Renal pelvis (tissue), 12 donors: ENCODE measurements at places on chromosomes 11 and 22.

DNA sequence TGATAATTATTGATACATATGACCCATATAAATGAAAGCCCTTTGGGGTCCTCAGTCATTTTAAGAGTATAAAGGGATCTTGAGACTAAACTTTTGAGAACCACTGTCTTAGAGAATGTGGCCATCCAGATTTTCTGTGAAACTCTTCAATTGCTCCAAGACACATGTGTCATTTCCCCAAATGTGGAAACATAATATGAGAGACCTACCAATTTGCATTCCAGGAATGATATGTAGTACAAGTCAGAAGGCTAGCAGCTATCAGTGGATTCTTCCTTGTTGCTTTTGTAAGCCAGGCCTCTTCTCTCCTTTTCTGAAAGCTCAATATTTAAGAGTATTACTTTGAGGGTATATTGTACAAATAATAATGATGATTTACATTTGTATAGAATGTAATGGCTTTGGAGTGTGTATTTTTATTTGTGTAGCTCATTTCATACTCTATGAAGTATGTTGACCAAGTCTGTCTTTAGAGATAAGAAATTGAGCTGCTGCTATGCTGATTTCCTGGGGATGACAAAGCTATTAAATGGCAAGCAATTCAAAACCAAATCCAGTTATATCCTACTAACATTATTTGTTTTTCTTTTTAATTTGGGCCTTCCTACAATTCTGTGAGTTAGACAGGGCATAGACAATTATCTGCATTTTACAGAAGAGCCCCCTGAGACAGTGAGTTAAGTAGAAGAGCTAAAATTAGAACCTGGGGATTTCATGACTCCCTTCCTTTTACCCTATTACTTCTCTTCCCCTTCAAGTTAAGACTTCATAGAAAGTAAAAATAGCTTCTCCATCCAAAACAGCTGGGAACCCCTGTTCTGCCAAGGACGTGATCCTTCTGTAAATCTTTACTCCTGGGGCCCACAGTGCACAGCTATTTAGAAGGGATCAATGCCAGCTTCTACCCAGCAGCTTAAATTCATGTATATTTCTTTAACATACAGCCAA lies 131.9 kb downstream of the WNT11 start:
- DNase-seq = no peak

- DNase-seq = no peak
These were observed 74.2 kb downstream of the MYO7A start for GRCh38 chr11:77201991-77202841.

DNA sequence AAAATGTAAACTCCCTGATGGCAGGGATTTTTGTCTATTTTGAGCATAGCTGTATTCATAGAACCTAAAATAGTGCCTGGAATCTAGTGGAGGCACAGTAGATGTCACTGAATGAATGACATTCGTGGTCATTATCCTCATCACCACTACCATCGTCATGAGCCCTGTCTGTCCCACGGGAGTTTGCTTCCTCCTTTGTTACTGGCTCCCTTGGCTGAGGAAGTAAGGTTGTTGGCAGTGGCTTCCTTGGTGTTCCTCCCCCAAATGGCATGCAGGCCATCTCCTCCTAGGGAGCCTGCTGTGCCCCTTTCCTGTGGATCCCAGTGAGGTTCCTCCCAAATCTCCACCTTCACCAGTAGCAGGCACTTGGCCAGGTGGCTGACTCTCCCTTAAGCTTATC lies 183.0 kb downstream of the CEP164 start:
- DNase-seq = no peak

GRCh38 chr22:49426098-49426497 lies 401.6 kb downstream of the BRD1 start:
- DNase-seq = no peak

- no peak for DNase-seq
These were observed 2.0 kb upstream of the SOX10 start for GRCh38 chr22:37986371-37986770.

DNA sequence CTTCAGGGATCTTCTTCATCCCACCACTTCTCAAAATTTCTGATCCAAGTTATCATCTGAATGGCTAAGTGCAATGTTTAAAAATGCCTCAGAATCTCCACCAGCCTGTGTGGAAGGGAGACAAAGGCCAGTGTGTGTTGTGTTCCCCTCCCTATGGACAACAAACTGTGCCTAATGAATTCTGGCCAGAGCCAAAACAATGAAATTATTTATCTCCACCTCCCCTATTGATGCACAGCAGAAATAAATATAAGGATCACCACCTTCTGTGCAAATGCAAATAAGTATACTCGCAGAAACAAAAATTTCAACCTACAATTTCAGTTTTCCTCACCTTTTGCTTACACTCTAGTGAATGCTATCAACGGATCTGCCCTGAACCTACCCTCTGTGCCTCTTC lies 75.8 kb downstream of the GAB2 start:
- no peak for DNase-seq

- DNase-seq = no peak
These were observed 143.4 kb downstream of the MAML2 start for GRCh38 chr11:96199563-96200025.

DNA sequence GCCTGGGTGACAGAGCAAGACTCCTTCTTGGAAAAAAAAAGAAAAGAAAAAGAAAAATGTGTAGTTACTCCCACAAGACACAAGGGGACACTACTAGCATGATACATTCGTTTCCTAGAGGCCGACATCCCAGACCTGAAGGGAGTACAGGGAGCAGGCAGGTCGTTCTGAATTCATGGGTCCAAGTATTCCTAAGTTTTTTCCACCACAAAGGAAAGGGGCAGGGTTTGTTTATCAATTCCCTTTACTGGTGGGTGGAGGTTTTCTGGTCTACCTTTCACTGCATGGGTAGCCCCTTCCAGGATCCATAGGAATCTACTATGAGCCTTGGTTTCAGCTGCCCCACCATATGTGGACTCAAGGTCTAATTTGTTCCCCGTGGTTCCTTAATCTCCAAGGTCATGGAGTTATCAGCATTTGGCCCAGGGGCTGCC lies 11.8 kb downstream of the TIGD3 start:
- peak; percentile 77 for DNase-seq

DNA sequence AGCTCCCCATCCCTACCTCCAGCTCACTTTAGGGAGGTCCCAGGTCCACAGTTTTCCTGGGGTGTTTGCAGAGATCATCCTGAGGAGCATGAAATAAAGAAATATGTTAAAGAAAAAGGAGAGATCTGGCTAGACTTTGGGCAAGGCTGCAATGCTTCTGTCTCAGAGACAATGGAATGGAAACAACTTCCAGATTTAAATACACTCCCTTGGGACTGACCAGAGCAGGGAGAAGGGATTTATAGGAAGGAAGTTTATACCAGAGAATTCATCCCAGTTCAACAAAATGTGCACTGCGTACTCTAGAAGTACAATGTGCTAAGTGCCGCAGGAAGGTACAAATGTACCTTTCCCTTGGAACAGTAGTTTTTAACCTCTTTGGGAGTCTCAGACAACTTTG lies 40.4 kb downstream of the ETS1 start:
- no peak for DNase-seq

DNA sequence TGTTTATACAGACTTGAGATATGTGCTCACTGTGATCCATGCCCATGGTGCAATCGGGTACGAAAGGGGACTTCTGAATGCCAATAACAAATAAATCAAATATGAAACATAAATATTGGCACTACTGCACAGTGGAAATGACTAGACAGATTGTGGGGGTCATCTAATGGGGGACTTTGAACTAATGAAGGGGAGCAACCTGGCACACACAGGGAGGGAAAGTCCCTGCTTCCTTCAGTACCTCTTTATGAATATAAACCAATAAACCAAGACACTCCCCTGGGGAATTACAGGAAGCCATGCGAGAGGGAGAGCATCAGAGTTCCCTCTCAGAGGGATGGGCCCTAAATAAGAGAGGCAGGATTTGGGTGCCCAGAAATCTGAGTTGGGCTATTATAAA lies 21.1 kb downstream of the MIF start:
- DNase-seq = no peak

GRCh38 chr11:17185938-17186337 lies 21.8 kb downstream of the PIK3C2A start:
- no peak for DNase-seq

GRCh38 chr22:22925805-22926369 lies 38.3 kb downstream of the IGLL5 start:
- DNase-seq = peak; percentile 11
